Natural killer cell treated with Interleukin-12 subunit alpha and Interleukin-12 subunit beta and Interleukin-15 and Interleukin-18, amount 100 ng/mL, for 72 hours (primary cell): ENCODE measurements at places on chromosomes 2 and 18. TPM values are rescaled to one million over a fixed set of nuclear protein-coding genes. Genes with fewer than 3 reads are reported as not detected.

- H3K27ac ChIP-seq = no peak overlapping the region
- H3K4me3 ChIP-seq = no peak overlapping the region
- no peaks in the 10 kb centered on the region for H3K4me1 ChIP-seq
- H3K36me3 ChIP-seq = no peaks in the 10 kb centered on the region
- no peaks in the 10 kb centered on the region for H3K27me3 ChIP-seq
Observed at GRCh38 chr18:36471393-36471792, 173.9 kb downstream of the FHOD3 start.

Gene PRKAG3
- not detected for total RNA-seq

DNA sequence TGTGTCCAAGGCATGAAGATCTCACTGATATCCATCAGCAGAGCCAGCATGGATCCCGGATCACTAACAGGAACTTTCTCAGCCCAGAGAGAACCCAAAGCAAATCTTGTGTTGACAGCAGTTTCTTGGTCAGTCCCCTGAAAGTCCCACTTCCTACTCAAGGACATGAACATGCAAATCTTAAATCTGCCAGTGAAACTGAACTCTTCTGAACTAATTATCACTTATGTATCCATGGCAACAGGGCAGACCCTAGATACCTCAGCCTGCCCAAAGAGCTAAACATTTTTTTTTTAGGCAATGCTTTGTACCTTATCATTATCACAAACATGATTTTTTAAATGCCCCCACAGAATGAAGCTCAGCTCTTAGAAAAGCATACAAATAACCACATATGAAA, 127.8 kb upstream of the DDX18 start:
- H3K4me1 ChIP-seq = no peaks in the 10 kb centered on the region
- H3K27me3 ChIP-seq = no peaks in the 10 kb centered on the region
- H3K27ac ChIP-seq = no peak overlapping the region
- no peak overlapping the region for H3K4me3 ChIP-seq
- no peak for DNase-seq

DNA sequence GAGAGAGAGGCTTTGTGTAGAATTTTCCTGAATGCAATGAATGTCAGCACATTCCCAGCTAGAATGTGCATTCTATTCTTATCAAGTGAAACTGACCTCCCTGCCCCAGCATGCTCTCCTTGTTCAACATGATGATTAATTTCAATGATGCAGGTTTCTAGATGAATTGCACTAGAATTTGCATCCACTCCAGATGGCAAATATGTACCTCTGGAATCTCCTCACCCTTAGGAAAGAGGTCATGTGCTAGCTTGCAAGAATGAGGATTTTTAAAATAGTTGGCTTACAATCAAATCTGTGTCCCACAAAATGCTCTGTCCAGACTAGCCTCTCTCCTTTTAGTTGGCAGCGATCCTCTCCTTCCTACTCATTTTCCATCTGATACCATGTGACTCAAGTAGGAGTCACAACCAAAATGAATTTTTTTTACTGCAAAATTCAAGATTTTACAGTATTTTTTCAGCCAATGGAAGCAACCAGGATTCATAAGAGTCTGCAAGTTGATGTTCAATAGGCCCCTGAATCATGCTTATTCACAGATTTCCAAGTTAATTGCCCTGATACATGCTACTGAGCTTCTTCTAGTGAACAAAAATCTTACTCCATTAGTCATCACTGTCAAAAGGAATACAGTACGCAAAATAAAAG, 21.0 kb upstream of the STAT4 start:
- H3K4me1 ChIP-seq = peaks cover 45% of the 10 kb centered on the region
- peaks cover 4% of the 10 kb centered on the region for H3K36me3 ChIP-seq
- no peak overlapping the region for H3K27ac ChIP-seq
- DNase-seq = no peak

DNA sequence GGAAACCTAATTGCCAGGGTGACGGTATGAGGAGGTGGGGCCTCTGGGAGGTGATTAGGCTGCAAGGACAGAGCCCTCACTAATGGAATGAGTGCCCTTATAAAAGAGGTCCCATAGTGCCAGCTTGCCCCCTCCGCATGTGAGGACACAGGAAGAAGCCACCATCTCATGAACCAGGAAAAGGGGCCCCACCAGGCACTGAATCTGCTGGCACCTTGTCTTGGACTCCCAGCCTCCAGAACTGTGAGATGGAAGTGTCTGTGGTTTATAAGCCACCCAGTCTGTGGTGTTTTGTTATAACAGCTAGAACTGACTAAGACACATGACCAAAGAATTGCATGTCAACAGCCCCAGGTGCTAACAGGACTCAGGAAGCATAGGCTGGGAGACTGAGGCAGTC, 214.3 kb downstream of the MGAT5 start:
- no peaks in the 10 kb centered on the region for H3K27me3 ChIP-seq
- H3K27ac ChIP-seq = no peak overlapping the region
- no peaks in the 10 kb centered on the region for H3K4me1 ChIP-seq
- H3K36me3 ChIP-seq = peaks cover 7% of the 10 kb centered on the region
- DNase-seq = no peak
- H3K4me3 ChIP-seq = no peak overlapping the region

- H3K4me3 ChIP-seq = no peak overlapping the region
- no peaks in the 10 kb centered on the region for H3K27me3 ChIP-seq
- no peak overlapping the region for H3K27ac ChIP-seq
- peaks cover 4% of the 10 kb centered on the region for H3K4me1 ChIP-seq
Observed at GRCh38 chr2:237449193-237449881, 35.4 kb upstream of the COL6A3 start.
